ENCODE measurements at places on chromosomes 1 and 21. TPM values are rescaled to one million over a fixed set of nuclear protein-coding genes. Genes with fewer than 3 reads are reported as not detected.

The OR6K3 gene
- total RNA-seq, result not detected

The AMY1B gene
- total RNA-seq, result not detected

The SLC39A1 gene
- total RNA-seq, result 36.4 TPM

The DSTYK gene
- 8.8 TPM for total RNA-seq

The AMY1A gene
- total RNA-seq, result not detected

The TRAF3IP3 gene
- total RNA-seq, result 434 TPM

The RNF186 gene
- total RNA-seq, result not detected

The RGS18 gene
- total RNA-seq, result 0.30 TPM

The PRRX1 gene
- total RNA-seq, result not detected

The KCNJ15 gene
- total RNA-seq, result not detected

The COL6A1 gene
- total RNA-seq, result 0.40 TPM

The C1orf87 gene
- not detected for total RNA-seq

The TRPM2 gene
- 15.2 TPM for total RNA-seq

The OVAAL gene
- not detected for total RNA-seq

The SPRR2B gene
- total RNA-seq, result not detected

The ZNF683 gene
- not detected for total RNA-seq

The LIPI gene
- not detected for total RNA-seq

The HSD3B2 gene
- total RNA-seq, result not detected

The GBP6 gene
- total RNA-seq, result 0.27 TPM

The SON gene
- 310 TPM for total RNA-seq

The ATP1A4 gene
- total RNA-seq, result not detected

The SEMA6C gene
- 3.8 TPM for total RNA-seq

The DNAJB4 gene
- total RNA-seq, result 13.2 TPM

The TDRD5 gene
- not detected for total RNA-seq

The SLC27A3 gene
- total RNA-seq, result 22.2 TPM

The STPG1 gene
- total RNA-seq, result 11.0 TPM

The NOTCH2 gene
- total RNA-seq, result 64.0 TPM

The ROR1 gene
- not detected for total RNA-seq

The SLC22A15 gene
- 0.81 TPM for total RNA-seq

The DDX59 gene
- total RNA-seq, result 26.7 TPM

The C8A gene
- total RNA-seq, result not detected

The PLEKHA6 gene
- not detected for total RNA-seq

The DAB1 gene
- total RNA-seq, result 2.1 TPM

The KRTAP19-1 gene
- not detected for total RNA-seq

The TRIM46 gene
- 14.2 TPM for total RNA-seq

The LORICRIN gene
- total RNA-seq, result not detected

The NLRP3 gene
- 2.5 TPM for total RNA-seq

The ATG4C gene
- 12.1 TPM for total RNA-seq

The ANKRD34A gene
- total RNA-seq, result 2.0 TPM

The HOOK1 gene
- 8.0 TPM for total RNA-seq

The CDC42BPA gene
- 3.8 TPM for total RNA-seq

Data from activated CD4-positive, alpha-beta T cell treated with anti-CD3 and anti-CD28 coated beads, Interleukin-2, amount 10 ng/mL, durations not matched to agents 7 days and 5 days (primary cell).